Stimulated activated CD4-positive, alpha-beta T cell treated with anti-CD3 and anti-CD28 coated beads, Interleukin-4, amount 100 ng/mL, for 4 hours (primary cell): ENCODE measurements at places on chromosomes 7 and 10.

GRCh38 chr10:48400850-48401220 is 94.4 kb downstream of the MAPK8 start:
- DNase-seq: no peak

DNA sequence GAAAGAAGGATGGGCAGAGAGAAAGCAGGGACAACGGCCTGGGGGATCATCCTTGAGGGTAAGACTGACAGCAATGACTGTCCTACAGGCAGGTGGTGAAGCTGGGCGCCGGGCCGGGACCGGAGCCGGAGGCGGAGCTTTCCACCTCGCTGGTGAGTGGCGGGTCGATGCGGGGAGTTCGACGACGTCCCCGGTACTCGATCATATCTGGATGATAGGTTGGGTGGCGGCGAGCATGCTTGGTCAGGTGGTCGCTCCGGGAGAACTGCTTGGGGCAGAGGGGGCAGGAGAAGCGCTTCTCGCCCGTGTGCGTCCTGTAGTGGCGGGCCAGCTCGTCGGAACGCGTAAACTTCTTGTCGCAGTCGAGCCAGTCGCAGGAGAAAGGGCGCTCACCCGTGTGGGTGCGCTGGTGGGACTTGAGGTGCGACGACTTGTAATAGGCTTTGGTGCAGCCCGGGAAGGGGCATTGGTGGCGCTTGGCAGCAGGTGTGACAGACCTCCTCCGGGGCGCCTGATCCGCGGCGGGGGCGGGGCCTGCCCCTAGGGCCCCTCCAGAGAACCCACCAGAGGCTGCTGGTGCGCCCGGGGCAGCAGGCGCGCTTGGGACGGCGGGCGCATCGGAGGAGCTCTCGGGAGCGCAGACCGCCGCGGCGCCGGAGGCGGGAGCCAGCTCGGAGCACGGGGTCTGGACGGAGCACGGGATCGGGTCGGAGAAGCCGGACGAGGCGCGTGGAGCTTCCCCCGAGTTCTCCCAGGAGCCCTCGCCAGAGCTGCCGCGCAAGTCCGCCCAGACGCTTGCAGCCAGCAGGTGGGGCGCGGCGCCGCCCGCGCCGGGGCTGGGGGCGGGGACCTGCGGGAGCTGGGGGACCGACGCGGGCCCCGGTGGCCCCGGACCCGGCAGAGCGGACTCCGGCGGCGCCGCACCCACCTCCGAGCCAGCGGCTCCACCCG is 752 bp downstream of the KLF14 start:
- peak; percentile 15 for DNase-seq

- no peak for DNase-seq
Observed at GRCh38 chr7:18572885-18573284, 77.3 kb downstream of the HDAC9 start.

DNA sequence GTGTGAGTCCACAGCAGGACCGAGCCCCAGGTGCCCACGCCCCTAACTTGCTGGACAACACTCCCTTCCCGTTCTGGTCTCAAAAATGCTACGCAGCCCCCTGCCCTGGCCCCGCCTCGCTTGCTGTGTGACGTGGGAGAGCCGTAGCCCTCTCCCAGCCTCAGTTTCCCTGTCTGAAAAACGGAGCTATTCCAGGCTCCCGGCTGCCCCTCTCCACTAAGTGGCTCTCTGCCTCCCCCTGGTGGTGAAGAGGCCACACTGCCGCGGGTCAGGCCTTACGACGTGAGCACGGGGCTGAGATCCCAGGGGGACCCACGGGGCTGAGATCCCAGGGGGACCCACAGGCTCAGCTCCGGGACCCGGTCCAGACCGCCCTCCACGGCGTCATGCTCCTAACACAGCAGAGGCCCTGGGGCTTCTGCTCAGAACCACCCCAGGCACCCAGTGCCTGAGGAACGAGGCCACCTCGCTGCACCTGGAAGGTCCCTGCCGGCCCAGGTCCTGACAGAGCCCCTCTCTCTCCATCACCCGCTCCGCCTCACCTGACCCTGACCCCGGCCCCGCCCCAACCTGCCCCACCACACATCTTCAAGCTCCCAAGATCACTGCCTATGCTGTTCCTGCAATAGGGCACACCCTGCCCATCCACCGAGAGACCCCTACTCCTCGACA is 26.7 kb downstream of the MICALL2 start:
- peak; percentile 66 for DNase-seq

DNA sequence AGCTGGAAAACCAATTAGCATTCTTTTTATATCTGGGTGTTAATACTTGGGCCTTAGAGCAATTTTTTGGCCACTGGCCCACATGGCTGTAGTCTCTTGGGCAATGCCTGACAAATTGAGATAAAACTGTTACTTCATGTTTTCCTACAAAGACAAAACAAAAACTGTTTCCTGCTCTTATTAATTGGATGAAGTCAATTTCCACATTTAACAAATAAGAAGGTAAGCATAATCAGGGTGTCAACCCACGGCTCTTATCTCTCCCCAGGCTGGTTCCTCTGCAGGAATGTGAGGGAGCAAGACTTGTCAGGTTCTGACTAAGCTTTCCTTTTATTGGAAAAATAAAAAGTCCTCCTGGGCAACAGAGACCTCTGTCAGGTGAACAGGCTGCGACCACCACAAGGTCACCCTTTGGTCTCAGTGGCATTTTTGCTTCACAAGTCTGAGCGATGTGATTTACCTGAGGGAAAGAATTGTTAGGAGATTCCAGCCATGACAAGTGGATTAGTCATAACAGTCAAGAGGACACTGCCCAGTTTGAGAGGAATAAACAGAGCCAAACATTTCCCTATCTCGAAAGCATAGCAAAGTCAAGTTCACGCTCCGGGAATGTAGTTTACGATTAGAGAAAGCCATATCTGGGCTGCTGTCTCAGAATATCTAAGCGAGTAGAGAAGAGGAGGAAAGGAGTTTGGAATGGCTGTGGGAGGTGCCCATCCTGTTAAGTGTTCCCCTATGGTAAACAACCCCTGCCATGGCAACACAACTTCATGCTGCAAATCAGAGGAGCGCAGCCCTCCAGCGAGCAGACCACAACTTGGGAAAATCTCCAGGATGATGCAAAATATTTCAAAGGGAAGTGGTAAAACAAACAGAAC is 144.4 kb downstream of the TES start:
- DNase-seq: no peak

GRCh38 chr10:79188154-79188965 is 119.6 kb downstream of the ZMIZ1 start:
- no peak for DNase-seq

- no peak for DNase-seq
Observed at GRCh38 chr7:17130281-17131059, 168.0 kb upstream of the AHR start.

GRCh38 chr10:128095027-128095752 is 31.0 kb downstream of the MKI67 start:
- peak; percentile 19 for DNase-seq

- peak; percentile 4 for DNase-seq
Observed at GRCh38 chr10:90787393-90788198, 70.2 kb downstream of the HTR7 start.
